ENCODE measurements at places on chromosomes 11 and 22.

GRCh38 chr11:110327508-110327907, 31.1 kb upstream of the RDX start:
- DNase-seq = no peak

GRCh38 chr11:121321614-121322243, 29.2 kb downstream of the SC5D start:
- no peak for DNase-seq

DNA sequence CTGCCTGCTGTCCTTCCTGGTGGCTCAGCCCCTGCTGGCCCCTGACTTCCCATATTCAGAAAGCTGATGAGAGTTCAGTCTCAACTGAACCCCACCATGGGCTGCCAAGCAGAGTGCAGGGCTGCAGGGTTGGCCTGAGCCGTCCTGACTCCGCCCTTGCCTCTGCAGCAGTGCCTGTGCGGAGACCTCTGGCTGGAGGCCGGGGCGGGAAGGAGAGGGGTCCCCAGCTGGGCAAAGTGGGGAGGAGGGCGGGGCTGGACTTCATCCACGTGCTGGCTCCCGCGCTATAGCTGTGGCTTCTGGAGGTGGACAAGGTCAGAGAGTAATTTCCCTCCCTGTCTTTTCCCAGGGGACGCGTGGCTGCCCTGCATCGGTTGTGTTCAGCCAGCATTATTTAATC, 13.6 kb downstream of the GLB1L3 start:
- DNase-seq = no peak

DNA sequence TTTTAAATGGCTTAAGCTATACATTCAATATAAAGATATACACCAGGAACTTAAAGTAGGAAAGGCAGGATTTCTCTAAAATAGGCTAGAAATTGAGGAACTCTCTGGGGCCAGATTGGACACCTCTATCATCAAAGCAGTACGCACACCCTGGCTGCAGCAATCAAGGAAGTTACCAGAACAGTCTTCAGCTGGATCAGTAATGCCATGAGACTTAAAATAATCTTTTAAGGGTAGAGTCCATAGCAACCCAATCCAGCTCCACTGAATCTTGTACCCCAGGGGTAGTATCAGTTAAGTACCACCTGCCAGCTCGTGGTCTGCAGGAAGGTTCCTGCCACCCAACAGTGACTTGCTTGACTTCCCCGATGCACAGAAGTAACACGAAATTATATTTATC, 3.0 kb downstream of the RDX start:
- DNase-seq = no peak

DNA sequence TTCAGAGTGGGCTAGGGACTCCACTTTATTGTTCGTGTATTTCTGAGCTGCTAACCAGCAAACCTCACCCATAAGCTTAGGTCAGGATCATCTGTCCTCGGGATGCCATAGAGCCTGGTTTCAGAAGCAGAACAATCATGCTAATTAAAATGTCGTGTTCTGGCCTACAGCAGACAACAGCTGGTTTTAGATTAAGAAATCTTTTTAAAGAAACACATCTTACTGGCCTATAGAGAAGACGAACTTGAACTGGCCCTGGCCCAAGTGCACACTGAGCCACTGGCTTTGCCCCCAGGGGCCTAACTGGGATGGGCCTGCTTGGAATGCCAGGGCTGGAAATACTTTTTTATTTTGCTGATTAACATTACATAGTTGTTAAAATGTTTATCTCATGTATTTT, 63.2 kb downstream of the ALX4 start:
- DNase-seq = no peak

DNA sequence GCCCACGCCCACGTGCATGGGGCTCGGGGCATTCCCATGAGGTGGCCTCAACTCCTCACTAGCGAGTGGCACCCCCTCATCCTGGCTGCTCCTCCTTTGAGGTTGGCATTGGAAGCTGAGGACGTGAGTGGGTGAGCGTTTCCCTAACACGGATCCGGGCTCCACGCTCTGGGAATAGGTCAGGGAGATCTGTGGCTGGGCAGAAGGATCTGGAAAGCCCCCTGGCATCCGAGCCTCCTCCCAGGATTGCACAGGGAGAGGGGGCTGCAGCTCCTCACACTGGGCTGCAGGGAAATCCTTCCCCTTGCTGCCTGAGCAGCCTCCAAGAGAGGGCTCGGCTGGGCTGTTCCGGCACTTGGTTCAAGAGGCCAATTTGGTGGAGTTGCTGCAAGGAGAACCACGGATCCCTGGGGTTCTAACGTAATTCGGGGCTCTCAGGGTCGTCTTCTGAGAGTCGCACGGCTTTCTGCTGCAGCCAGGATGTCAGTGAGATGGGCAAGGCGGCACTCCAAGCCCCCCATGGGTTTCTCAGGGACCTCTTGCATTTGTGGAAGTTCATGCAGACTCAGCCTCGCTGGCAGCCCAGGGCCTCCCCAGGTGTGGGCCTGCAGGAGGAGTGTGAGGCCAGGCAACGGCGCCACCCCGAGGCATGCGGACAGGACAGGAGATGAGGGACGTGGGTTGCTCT, 1119.0 kb downstream of the BRD1 start:
- DNase-seq = peak; percentile 4

- DNase-seq = no peak
Observed at GRCh38 chr22:23187871-23188700, 7.8 kb downstream of the BCR start.

- DNase-seq = no peak
Observed at GRCh38 chr11:25272214-25272613, 775.4 kb downstream of the LUZP2 start.

- no peak for DNase-seq
Observed at GRCh38 chr11:86396396-86396795, 21.7 kb downstream of the CCDC81 start.

Data from left hindlimb (tissue), 1 donor.